ENCODE measurements at places on chromosomes 1 and 21.

DNA sequence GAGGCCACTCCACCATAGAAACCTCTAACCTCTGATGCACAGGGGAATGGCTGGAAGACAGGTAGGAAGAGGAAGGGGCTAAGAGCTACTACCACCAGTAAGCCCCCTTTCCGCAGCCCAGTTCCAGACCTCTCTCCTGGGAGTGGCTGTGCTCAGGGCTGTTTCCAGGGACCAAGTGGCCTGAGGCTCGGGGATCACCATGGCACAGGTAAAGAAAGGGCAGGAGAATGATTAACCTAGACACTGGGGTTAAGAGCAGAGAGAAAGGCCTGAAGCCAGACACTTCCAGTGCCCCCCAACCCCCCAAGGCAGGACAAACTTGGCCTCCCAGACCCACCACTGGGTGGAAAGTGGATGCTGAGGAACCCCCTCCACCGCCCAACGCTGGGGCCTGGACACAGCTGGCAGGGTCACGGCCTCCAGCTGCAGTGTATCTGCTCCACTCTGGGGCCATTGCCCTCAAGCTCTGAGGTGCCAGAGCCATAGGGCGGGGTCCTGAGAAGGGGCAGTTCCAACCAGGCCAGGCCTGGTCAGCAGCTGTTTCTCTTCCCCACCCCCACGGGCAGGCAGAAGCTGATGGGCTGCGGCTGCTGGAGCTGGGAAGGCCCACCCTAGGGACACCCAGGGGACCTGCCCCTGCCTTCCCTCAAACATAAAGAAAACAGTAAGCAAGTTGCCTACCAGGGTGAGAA is 2.6 kb downstream of the TAGLN2 start:
- no peak for DNase-seq

DNA sequence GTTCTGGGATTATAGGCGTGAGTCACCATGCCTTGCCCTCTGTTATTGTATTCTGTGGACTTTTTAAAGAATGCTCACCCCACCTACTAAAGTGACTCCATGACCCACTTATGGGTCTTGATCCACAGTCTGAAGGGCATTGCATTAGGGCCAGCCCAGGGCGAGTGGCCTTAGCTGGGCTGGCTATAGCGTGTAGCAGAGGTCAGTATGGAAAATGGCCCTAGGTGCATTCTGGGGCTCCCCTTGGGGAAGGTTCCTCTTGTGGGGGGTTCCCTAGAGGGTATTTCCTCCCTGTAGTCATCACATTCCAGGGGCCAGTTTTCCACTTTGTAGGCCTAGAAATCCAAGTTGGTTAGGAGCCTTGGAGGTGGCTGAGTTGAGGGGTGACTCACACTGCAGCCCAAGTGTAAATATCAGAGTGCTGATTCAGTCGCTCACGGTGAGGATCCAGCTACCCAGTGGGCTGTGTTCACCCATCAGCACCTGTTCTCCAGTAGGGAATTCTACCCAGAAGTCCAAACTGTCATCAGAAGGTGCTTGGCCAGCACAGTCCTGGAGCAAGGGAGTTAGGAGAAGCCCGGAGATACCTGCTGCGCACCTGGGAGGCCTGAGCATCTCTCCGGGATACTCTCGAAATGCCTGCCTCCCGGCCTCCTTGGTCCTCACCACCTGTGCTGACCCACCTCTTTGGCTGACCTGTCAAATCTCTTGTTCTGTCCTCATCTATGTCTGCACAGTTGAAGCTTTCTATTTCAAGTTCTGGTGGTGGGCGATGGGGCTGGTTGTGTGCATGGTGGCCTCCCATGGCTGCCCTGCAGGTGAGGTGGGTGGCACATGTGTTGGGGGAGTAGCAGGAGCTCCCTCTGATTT is 52.2 kb downstream of the NENF start:
- DNase-seq, result no peak

GRCh38 chr21:29301691-29302090 is 3.0 kb downstream of the BACH1 start:
- no peak for DNase-seq

DNA sequence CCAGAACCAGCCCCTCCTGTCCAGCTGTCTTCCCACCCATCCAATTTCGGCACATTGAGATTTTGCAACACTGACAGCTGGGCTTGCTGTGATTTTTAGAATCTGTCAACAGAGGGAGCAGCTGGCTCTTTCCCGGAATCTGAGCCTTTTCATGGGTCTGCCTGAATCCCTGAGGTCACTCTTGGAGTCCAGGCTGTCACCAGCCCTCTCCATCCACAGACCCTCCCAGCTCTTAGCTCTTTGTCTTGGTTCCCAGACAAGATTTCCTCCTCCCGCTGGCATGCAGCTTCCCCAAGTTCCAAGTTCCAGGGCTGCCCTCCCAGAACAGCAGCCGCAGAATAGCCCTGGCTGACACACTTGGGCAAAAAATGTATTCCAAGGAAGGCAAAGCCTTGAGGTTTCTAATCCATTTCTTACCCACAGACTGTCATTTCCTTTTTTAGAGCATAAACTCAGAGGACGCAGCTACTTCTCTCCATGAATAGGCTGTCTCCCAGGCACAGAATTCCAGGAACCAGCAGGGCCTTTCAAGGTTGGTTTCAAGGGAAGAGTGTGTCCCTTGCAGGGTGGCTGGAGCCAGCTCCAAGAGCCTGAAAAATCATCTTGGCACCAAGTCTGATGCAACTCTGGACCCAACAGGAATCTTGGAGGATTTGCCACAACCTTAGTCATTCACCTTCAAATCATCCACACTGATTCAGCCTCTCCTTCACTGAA is 7.1 kb upstream of the TMEM61 start:
- DNase-seq, result no peak

DNA sequence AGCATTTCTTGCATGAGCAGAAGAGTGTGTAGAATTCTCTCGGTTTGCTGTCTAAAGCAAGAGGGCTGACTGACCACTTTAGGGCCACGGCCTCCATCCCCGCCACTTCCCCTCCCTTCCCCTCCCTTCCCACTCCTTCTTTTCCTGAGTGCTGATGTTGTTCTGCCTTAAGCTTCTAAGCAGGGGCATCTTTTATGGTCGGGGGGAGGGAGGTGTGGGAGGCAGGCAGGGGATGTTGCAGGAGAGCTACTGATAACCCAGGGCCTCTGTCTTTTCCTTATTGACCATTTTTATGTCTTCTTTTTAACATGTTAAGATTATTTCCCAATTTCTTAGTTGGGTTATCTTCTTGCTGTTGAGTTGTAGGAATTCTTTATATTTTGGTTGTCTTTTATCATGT is 15.1 kb downstream of the USP25 start:
- no peak for DNase-seq
